ENCODE measurements at places on chromosomes 13 and 19.

- DNase-seq = no peak
Measured at GRCh38 chr13:73254827-73255226, 196.0 kb downstream of the KLF5 start.

GRCh38 chr13:46082324-46082723 is 22.5 kb downstream of the CPB2 start:
- DNase-seq = no peak

DNA sequence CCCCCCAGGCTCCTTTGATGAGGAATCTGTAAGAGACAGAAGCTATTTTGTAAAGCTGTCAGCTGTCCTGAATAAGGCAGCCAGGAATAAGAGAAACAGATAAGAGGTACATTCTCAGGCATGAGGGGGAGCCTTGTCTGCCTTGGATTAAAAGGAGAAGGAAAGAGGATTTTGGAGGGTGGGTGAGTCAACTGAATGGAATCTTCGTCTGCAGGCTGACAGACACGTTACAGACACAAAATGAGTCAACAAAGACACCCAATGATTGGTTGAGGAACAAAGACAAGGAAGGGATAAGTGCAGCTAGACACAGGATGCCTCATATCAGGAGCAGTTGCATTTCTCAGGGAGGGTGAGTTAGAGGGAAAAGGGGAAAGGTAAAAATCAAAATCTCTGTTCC is 162.5 kb downstream of the OLFM4 start:
- no peak for DNase-seq

DNA sequence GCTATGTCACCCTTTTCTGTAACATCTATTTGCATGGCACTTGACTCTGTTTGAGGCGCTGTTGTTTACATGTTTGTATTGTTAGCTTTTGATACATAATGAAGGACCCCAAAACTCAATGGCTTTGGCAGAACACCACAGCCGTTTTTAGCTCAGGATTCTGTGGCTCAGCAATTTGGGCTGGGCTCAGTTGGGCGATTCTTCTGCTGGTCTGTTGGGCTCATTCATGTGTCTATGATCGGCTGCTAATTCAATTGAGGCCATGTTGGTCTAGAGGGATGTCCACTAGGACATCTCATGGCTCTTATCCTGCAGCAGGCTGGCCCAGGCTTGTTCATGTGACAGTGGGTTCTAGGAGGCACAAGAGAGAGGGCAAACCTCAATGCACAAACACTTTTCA is 33.9 kb downstream of the VSTM2B start:
- DNase-seq = no peak

- no peak for DNase-seq
Measured at GRCh38 chr13:85985797-85986196, 186.6 kb upstream of the SLITRK6 start.

- no peak for DNase-seq
Measured at GRCh38 chr13:29957320-29957719, 106.9 kb upstream of the UBL3 start.

- no peak for DNase-seq
Measured at GRCh38 chr13:49927755-49928154, 8.4 kb downstream of the SPRYD7 start.

DNA sequence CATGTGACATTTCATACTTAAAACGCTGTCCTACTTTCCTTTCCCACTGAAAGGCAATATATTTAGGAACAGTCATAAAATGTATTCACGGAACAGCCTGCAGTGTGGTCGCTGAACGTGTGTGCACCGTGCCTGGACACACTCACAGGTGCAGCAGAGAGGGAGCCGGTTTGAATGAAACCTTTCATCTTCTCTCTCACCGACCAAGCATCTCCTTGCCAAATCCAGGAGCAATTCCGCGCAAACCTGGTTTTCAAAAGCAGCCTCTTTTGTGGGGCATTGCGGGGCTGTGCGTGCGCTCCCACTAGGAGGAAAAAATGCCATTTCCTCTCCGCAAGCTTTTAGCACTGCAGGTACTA is 1.0 kb downstream of the DCLK1 start:
- DNase-seq = no peak

DNA sequence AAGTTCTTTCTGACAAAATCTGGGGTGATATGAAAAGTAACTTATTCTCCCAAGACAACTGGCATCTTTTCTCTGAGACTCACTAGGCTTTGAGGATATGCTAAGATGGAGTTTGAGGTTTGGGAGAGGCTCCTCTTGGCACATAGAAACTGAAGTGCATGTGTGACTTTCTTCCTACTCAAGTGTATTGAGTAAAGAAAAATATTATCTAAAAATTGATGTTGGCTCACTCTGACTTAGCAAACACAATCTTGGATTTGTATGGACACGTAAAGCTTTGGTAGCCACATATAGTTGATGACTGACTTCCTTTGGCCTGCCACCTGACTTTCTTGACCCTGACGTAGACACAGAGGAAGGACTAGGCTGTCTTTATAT is 71.1 kb upstream of the KLF12 start:
- DNase-seq = no peak

DNA sequence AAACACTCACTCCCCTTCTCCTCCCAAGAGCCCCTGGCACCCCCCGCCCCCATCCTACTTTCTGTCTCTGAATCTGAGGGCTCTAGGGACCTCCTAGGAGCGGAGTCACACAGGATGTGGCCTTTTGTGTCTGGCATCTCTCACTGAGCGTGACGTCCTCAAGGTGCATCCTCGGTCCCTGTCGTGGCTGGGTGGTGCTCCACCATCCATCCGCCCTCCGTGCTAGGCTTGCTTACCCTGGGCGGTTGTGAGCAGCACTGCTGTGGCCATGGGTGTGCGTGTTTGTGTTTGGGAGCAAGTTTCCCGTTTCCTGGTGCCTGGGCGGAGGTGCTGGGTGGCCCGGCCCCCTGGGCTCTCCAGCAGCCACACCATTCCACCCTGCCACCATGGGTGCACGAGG is 12.2 kb downstream of the PLEKHJ1 start:
- no peak for DNase-seq

DNA sequence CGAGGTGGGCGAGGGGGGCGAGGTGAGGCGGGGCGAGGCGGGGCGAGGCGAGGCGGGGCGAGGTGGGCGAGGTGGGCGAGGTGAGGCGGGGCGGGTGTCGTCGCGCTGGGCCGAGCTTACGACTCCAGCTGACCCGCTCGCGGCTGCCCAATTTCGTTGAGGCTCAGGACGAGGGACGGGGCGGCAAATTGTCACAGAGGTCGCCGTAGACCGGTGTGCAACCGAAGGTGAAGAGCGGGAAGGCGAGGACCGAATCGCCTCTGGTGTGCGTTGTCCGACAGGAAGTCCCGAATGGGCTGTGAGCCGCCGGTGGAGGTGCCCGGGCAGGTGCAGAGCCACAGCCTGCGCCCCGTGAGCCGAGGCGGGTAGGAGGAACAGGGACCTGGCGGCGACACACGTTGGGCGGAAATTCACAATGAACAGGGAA is at the start of gene LACC1:
Gene LACC1 (plus strand): TSS at position 150 of the 427 bp plus-strand sequence. CDS start 1,082 bp downstream, outside the sequence.
- peak; percentile 18 for DNase-seq

- DNase-seq = no peak
Measured at GRCh38 chr19:32902448-32902847, 32.9 kb upstream of the SLC7A9 start.

- DNase-seq = no peak
Measured at GRCh38 chr13:114152831-114153371, 20.5 kb upstream of the RASA3 start.

DNA sequence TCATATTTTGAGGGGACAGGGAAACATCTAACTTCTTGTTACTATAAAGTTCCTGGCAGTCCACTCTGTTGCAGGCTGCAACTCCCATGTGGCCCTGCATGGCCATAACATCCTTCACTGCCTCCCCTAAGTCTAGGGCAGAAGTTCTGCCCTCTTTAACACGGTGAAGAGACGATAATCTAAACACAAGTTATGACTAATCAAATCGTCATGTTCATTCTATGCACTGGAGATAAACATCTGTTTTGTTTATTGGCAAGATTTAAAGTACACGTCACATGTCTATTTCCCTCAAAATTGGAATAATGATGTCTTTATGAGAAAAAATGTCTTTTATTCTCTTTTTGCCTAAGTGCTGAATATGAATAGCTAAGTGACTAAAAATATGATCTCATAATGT is 1629.4 kb downstream of the PCDH9 start:
- no peak for DNase-seq

GRCh38 chr13:97390941-97391600 is 42.9 kb upstream of the RAP2A start:
- DNase-seq = no peak

DNA sequence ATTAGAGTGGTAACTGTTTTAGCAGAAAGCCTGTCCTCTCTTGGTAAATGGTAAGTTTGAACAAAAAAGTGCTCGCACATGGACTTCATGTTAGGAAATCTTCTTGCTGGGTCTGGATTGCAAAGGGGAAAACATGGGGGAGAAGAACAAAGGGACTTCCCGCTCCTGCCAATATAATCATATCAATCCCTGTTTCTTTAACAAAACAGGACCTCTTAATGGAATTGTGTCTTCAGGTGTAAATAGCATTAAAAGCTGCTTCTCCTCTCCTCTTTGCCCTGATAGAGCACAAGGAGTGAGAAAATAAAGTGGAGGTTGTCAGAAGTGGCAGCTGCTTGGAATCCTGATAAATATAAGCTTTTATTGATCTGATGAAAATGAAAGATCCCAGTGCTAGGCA is 20.4 kb upstream of the ZNF536 start:
- DNase-seq = no peak

DNA sequence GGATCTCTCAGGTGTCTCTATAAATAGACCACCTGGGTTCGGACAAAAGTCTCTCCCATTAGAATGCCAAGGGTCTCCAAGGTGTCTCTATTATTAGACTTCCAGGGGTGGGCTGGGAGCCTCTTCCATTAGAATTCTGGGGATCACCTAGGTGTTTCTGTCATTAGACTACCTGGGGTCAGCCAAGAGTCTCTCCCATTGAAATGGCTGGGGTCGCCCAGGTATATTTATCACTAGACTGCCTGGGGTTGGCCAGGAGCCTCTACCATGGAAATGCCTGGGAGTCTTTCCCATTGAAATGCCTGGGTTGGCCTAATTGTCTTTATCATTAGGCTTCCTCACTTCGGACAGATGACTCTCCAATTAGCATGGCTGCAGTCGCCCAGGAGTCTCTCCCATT is 1565.5 kb downstream of the UQCRFS1 start:
- DNase-seq = no peak

DNA sequence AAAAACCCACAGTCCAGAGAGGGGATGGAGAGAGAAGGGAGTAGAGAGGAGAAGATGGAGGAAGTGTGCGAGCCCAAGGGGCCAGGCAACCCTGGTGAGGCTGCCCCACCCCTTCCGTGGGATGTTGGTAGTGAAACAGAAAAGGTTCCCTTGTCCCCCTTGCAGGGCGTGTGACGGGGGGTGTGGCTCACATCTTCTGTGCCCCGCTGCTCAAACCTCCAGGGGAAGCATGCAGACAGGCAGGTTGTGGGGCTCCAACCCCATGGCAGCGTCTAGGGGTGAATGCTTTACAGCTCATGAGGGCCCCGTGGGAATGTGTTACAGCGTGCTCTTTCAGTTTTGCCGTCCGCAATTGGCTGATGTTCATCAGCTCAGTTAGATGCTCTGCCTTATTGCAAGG is 14.7 kb upstream of the EVI5L start:
- no peak for DNase-seq

DNA sequence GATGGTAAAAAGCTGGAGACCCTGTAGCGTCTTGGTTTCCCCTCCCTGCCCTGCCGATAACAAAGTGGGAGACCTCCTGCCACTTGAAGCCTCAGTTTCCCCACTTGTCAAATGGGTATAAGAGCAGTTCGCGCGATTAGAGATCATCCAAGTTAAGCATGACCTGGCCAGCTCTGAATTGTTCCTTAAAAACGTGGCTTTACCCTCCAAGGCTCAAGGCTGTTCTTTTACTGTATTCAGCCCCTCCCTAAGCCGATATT is 421 bp downstream of the TNPO2 start:
- no peak for DNase-seq
